PC-9 (cell line): ENCODE measurements at places on chromosomes 5 and 9. TPM values are rescaled to one million over a fixed set of nuclear protein-coding genes. Genes with fewer than 3 reads are reported as not detected.

Gene ZFR
- total RNA-seq, result 51.8 and 69.2 TPM in 2 replicates

Gene RXRA
- 116 and 146 TPM in 2 replicates for total RNA-seq

- peaks cover 4% of the 10 kb centered on the region; the same call in 1 of the 2 replicates for H3K36me3 ChIP-seq
- no peaks in the 10 kb centered on the region for H3K4me1 ChIP-seq
- H3K27ac ChIP-seq, result no peak overlapping the region
- no peak overlapping the region for H3K4me3 ChIP-seq
- no peak for DNase-seq
Measured at GRCh38 chr9:95460518-95461164, 56.1 kb downstream of the PTCH1 start.

DNA sequence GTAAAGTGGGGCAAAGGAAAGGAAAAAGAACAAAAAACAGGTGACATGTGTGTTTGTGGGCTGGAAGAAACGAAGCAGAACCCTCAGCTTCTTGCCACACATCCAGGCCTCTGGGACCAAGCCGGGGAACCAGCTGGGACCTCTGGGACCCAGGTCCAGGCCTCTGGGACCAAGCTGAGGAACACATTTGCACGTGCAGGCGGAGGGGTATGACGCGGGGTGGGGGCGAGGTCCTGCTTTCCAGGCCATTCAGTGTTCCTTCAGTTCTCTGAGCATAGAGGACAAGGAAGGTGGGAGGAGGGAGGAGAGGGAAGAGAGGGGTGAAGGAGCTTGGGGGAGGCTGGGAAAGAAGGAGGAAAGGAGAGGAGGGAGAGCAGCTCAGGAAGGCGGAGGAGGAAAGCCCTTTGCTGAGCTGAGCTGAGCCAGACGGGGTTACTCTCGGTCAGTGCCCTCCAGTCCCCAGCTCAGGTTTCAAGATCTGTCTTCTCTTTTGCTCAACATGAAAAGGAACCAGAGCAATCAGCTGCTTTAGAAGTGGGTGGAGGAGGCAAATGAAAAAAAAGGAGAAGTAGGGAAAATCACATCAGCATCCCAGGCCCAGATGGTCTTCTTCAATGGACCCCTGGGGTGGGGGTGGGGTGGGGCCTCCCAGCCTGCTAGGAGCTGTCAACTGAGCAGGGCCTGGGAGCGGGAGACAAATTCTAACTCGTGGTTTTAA, 59.1 kb downstream of the ABCA1 start:
- H3K27me3 ChIP-seq, result no peaks in the 10 kb centered on the region
- H3K4me3 ChIP-seq, result peak overlapping the region; percentile 20; the same call in 1 of the 2 replicates
- peak; percentile 72 for DNase-seq
- H3K27ac ChIP-seq, result peak overlapping the region; percentile 90
- peaks cover 87% of the 10 kb centered on the region for H3K4me1 ChIP-seq

DNA sequence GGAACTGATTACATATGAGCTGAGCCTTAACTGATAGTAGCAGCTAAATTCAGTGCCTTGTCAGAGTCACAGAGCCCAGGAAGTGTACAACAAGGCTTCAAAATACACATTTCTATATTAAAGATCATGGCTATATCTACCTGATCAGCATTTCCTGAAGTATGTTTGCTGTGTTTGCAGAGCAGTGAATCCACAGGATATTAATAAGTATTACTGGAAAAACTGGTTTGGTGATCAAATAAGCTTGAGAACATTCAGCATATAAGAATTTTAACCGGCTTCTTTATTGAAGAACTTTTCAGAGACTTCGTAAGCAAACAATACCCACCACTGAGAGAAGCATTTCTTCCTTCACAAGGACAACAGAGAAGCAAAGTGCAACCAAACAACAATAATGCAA, 227.0 kb downstream of the ELAVL2 start:
- peaks cover 35% of the 10 kb centered on the region for H3K4me1 ChIP-seq
- no peaks in the 10 kb centered on the region for H3K27me3 ChIP-seq
- peak overlapping the region; percentile 46; the same call in 1 of the 2 replicates for H3K4me3 ChIP-seq
- no peaks in the 10 kb centered on the region for H3K36me3 ChIP-seq
- peak overlapping the region; percentile 89 for H3K27ac ChIP-seq

GRCh38 chr5:10393491-10393890, 40.0 kb downstream of the MARCHF6 start:
- no peak overlapping the region for H3K4me3 ChIP-seq
- no peaks in the 10 kb centered on the region for H3K4me1 ChIP-seq
- no peak for DNase-seq

GRCh38 chr9:72680593-72681282, 159.3 kb downstream of the TMC1 start:
- H3K27ac ChIP-seq, result no peak overlapping the region
- H3K27me3 ChIP-seq, result no peaks in the 10 kb centered on the region
- H3K4me1 ChIP-seq, result peaks cover 8% of the 10 kb centered on the region; the same call in 1 of the 2 replicates
- H3K36me3 ChIP-seq, result no peaks in the 10 kb centered on the region

DNA sequence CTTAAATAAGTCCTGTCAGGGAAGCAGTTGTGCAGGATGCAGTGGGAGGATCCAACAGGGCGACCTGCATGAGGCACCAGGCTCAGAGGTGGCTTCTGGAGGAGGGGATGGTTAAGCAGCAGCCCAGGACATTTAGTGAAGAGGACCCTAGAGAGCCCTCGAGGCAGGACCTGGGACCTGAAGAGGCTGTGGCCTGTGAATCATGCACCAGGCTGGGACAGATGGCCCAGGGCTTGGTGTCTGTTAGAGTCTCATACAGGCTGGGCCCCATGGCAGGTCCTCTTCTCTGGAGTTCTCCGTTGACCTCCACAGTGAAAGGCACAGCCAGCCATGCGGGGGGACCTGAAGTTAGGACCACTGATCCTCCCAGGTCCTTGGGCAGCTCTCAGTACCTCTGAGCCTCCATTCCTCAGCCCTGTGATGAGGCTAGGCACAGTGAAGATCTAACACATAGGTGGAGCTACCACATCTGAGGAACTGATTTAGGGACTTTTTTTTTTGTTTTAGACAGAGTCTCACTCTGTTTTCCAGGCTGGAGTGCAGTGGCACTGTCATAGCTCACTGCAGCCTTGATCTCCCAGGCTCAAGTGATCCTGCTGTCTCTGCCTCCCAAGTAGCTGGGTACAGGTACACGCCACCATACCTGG, 60.8 kb upstream of the GARNL3 start:
- no peaks in the 10 kb centered on the region for H3K27me3 ChIP-seq
- H3K36me3 ChIP-seq, result no peaks in the 10 kb centered on the region
- H3K4me1 ChIP-seq, result peaks cover 4% of the 10 kb centered on the region
- DNase-seq, result no peak
- no peak overlapping the region for H3K27ac ChIP-seq

DNA sequence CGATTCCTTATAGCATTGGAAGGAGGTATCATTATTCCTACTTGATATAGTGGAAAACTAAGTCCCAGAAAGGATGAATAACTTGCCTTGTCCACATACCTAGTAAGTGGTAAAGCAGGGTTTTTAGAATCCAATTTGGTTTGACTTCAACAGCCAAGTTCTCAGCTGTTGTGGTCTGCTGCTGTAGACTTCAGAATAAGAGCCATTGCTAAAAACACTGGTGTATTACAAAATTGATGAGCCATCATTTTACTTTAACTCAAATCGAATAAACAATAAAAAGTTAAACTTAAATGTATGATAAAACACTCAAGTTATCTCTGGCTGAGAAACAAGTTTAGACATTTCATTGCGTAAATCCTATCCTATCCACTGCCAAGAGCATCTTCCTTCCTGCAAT, 610.8 kb downstream of the TLE1 start:
- H3K4me1 ChIP-seq, result no peaks in the 10 kb centered on the region
- H3K27ac ChIP-seq, result no peak overlapping the region
- H3K36me3 ChIP-seq, result no peaks in the 10 kb centered on the region
- H3K4me3 ChIP-seq, result no peak overlapping the region

GRCh38 chr5:157266286-157267007, 524 bp downstream of the CYFIP2 start:
- no peak overlapping the region for H3K27ac ChIP-seq
- H3K4me3 ChIP-seq, result no peak overlapping the region
- DNase-seq, result peak; percentile 10
- H3K27me3 ChIP-seq, result peaks cover 30% of the 10 kb centered on the region
